GM19239 (cell line): ENCODE measurements at places on chromosomes 12 and 14.

- DNase-seq = no peak
These were observed 2.0 kb upstream of the BEGAIN start for GRCh38 chr14:100589071-100589759.

DNA sequence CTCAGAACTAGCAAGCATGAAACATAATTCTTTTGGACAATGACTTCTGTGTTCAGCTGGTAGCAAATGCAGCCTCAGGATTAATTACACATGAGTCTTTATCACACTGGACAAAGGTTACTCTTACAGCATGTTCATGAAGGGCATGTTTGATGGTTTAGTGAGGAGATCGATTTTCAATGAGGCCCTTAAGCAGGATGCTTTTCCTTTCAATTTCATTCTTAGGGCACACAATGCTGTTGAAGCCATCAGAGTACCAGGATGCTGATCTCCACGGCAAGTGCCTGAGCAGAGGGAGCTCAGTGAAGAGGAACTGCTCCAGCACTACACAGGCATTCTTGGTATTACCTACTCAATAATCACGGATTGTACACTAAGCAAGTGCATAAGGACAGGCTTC, 542.0 kb downstream of the SNAPC1 start:
- no peak for DNase-seq

- DNase-seq = no peak
These were observed 951 bp downstream of the NR1H4 start for GRCh38 chr12:100474617-100475016.

DNA sequence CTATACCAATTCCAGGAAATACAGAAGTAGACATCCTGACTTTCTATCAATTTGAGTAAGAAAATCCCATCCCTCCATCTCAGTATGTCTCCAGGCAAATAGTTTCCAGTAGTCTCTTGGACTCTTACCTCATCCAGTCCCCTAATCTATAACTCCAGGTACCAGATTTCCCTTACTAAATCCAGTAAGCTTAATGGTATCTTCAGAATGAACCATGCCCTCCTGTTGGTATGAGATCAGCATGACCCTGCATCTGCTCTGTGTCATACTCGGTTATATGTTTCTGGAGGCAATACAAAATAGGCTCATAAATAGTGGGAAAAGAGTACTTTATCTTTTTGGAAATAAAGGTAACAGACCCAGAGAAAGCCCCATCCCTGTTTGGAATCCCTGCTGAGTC, 18.4 kb downstream of the PIGH start:
- no peak for DNase-seq

- DNase-seq = no peak
These were observed 94.6 kb upstream of the DAAM1 start for GRCh38 chr14:59093902-59094301.

- no peak for DNase-seq
These were observed 46.3 kb downstream of the NTF3 start for GRCh38 chr12:5478081-5478706.

- DNase-seq = no peak
These were observed 37.1 kb downstream of the MDM2 start for GRCh38 chr12:68844788-68845695.

DNA sequence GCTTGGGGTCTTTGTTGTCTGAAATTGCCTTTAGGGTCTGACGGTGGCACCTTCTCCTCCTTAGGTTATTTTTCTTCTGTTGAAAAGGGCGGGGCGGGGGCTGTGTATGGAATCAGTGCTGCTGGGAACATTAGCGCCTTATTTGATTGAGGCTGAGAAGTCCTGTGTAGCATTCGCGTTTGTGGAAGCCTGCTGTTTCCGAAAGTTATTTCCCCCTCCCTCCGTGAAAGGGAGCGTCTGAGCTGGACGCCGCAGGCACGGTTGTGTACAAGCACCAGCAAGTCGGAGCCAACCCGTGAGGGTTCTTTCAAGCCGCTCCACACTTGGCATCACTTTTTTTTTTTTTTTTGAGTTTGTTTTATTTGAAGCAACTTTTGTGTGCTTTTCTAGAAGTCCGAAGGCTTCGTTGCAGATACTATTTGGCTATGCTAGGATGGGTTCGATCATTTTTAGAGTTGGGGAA, 1.1 kb downstream of the SYNE2 start:
- DNase-seq = no peak

DNA sequence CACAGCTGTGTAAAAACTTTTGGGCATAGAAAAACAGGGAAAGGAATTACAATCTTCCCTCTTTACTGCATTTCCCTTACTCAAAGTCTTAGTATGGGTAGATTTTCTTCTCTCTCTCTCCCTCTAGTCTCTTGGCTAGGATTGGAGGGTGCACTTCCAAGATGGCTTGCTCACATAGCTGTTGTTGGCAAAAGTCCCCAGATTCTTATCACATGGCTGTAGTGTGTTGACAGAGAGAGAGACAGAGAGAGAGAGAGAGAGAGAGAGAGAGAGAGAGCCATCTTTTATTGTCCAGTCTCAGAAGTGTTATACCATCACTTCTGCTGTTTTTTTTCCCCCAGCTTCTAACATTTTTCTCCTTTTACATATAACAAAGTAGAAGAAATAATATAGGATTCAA, 6.3 kb upstream of the OR4E2 start:
- DNase-seq = no peak

DNA sequence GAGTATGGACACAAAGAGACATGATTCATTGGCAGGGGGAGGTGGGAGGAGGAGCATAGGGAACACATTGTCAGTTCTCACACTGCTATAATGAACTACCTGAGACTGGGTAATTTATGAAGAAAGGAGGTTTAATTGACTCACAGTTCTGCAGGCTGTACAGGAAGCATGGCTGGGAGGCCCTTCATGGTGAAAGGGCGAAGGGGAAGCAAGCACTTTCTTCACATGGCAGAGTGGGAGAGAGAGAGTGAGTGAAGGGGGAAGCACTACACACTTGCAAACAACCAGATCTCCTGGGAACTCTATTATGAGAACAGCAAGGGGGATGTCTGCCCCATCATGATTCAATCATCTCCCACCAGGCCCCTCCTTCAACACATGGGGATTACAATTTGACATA, 391.8 kb downstream of the BMP4 start:
- DNase-seq = no peak

DNA sequence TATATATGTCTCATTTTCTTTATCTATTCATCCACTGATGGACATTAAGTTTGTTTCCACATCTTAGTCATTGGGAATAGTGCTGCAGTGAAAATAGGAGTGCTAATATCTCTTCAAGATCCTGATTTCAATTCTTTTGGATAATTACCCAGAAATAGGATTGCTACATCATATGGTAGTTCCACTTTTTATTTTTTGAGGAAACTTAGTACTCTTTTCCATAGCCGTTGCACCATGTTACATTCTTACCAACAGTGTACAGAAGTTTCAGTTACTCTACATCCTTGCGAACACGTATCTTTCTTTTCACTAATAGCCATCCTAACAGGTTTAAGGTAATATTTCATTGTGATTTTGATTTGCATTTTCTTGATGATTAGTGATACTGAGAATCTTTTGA, 29.8 kb downstream of the TESPA1 start:
- DNase-seq = no peak
